ENCODE measurements at places on chromosomes 6 and 20.

DNA sequence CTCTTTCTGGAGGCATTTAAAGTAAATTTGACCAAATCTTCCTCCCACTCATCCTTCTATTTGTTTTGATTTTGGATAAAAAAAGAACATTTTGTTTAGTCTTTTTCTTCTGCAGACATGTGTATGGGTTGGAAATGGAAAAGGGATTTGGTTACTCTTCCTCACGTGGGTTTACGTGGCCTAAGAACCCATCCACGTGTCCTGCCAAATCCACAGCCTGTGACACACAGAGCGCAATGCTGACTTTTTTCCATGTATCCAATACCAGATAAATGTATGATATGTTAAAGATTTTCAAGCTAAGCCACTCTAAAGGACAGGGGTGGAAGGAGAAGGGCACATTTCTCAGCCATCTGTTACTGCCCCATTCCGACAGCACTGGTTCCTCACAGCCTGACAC is 176.5 kb downstream of the COL12A1 start:
- no peak for DNase-seq

- DNase-seq = no peak
Observed at GRCh38 chr20:52008874-52009273, 182.7 kb downstream of the ZFP64 start.

DNA sequence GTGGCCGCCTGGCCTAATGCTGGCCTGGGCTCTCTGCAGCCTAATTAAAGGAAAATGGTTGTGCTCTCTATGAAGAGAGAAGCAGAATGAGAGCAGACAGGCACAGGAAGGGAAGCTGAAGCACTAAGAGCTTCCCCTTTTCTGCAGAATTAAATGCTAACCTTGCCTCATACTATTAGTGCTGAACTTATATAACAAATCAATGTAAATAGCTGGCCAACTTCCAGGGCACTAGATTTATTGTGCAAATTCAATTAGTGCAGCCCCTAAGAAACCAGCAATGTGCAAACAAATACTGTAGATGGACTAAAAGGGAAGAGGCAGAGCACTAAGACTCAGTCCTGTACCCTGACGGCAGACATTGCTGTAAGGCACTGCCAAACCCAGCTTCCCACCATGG is 36.1 kb upstream of the INSM1 start:
- no peak for DNase-seq

DNA sequence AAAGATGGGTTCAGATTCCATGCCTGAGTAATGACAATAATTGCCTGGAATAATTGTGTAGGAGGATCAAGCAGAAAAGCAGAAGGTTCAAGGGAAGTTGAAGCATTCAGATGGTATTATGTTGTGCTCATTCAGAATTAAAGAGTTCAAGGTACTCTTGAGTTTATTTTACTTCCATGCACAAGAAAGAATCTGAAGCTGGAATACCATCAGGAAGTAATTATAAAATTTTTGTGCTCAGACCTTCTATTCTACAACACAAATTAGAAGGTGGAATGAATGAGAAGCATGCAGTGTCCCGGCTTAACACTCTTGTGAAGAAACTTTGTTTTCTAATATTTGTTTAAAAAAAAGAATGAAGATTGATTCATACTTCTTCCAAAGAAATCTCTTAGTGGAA is 139.4 kb upstream of the ENPP5 start:
- DNase-seq = no peak

DNA sequence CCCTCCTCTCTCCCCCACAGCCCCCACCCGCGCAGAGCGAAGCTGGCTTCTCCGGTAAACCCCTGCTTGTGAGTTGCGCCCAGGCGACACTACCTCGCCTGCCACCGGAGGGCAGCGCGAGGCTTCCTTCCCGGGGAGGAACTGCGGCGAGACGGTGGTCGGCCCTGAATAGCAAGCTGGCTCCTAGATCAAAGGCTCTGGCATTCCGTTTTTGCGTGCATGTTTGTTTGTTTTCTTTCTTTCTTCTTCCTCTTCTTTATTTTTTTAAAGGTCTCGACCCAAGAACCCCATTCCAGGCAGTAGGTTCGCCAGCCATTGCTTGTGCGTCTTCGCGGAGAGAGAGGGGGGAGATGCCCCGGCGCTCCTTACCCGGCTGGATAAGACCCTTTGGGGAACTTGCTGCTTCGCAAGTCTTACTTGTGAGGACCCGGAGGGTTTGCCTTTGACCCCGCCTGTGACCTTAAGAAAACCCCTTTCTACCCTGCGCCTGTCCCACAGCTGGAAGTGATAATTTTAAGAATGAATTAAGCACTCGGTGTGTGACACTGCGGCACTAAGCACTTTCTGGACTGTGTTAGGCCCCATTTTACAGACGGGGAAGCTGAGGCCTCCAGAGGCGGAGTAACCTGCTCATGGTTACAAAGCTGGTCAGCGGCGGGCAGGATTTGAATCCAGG is 92.7 kb upstream of the SIRPA start:
- DNase-seq = peak; percentile 69

GRCh38 chr6:72861059-72861458 is 239.2 kb downstream of the KCNQ5 start:
- peak; percentile 4 for DNase-seq

DNA sequence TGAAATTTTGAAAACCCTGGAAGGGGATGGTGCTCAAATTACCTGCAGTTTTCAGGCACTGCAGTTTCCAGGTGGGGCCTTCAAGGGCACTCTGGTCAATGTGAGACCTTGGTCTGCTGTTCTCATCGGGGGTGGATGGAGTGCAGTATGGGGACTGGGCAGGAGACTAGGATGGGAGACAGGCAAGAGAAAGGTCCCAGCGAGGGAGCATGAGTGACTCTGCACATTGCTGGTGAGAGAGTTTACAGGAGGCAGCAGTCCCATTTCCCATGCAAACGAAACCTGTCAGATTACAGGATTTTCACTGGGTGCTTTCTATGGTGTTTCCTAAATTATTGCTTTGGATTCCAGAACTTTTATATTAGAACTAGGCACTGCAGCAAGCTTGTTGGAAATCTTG is 73.5 kb upstream of the DTNBP1 start:
- no peak for DNase-seq

GRCh38 chr6:145562771-145563615 is 172.3 kb downstream of the EPM2A start:
- peak; percentile 39 for DNase-seq

GRCh38 chr6:87684895-87685654 is 17.0 kb downstream of the AKIRIN2 start:
- no peak for DNase-seq

GRCh38 chr20:37226889-37227288 is 34.7 kb downstream of the GHRH start:
- DNase-seq = peak; percentile 38

- no peak for DNase-seq
Observed at GRCh38 chr20:32980131-32980941, 23.9 kb downstream of the SUN5 start.

DNA sequence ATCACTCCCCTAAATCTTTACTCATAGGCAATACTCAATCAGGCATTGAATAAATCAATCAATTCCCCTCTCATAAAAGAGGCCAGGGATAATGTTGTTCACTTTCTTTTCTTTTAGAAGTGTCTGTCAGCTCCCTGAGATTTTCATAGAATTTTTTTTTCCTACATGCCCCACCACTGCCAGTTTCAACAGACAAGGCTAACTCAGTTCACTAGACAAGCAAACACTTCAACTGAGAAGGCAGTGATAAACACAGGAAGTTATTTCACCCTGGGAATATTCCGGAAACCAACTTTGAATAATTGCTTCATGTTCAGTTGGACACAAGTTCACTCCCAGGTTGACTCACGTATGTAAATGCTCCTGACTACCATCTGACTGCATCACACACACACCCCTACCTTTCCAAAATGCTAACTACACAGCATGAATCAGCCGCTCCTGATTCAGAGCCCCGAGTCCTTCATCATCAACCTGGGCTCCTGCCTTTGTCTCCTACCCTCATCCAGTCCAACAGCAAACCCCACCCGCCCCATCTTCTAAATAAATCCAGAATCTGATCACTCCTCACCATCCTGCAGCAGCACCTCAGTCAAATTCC is 143.9 kb downstream of the BCAS1 start:
- DNase-seq = peak; percentile 99

DNA sequence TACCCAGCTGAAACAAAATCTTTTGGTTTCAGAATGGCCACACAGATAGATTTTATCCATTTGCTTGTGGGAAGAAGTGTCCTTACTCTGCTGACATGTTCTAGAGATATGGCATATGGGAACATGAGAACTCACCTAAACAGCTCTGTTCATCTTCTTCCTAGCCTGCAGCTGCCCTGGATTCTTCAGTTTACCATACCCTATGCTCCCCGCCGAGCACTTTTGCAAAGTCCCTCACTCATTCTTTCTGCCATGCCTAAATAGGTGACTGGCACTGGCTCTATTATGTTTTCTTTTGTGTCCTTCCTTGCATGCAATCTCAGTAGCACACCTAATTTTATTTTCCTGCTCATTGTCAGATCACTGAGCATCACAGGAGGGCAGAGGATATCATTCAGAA is 293.7 kb upstream of the RSPO3 start:
- no peak for DNase-seq

- DNase-seq = peak; percentile 18
Observed at GRCh38 chr6:142444376-142444775, 142.6 kb downstream of the ADGRG6 start.

All from iris pigment epithelial cell (primary cell).